ENCODE measurements at places on chromosomes 12 and 14.

GRCh38 chr12:62931477-62931876 is 3.5 kb downstream of the PPM1H start:
- no peak for DNase-seq
- peak overlapping the region; percentile 22 for H3K4me3 ChIP-seq
- peaks cover 6% of the 10 kb centered on the region for H3K36me3 ChIP-seq
- H3K27me3 ChIP-seq = peaks cover 2% of the 10 kb centered on the region
- H3K4me1 ChIP-seq = peaks cover 37% of the 10 kb centered on the region

DNA sequence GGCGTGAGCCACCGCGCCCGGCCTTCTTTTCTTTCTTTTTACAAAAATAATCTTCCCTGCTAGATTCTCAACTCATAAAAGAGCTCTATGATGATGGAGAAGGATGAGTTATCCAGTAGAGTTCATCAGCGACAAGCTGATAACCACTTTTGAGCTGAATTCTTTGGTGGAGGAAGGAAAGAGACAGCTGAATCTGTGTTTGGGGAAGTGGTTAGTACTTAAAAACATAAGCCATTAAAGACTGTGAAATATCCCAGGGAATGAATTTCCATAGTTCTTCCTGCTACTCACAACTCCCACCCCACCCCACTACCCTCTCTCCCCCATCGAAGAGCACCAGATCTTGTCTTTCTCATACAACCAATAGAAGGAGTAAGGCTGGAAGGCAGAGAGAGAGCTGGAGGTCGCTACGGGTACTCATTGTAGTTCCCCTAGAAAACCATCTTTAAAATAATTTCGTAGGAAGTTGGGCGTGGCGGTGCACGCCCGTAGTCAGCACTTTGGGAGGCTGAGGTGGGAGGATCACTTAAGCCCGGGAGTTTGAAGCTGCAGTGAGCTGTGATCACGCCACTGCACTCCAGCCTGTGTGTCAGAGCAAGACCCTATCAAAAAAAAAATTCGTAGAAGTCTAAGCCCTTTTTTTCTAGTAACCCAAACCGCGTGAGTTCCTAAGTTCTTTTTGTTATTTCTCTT is 647 bp upstream of the ESPL1 start:
- peaks cover 8% of the 10 kb centered on the region for H3K36me3 ChIP-seq
- peaks cover 41% of the 10 kb centered on the region for H3K4me1 ChIP-seq
- H3K27me3 ChIP-seq = peaks cover 2% of the 10 kb centered on the region
- DNase-seq = no peak

GRCh38 chr12:2937500-2937899 is 21.7 kb upstream of the TEAD4 start:
- no peak overlapping the region for H3K4me3 ChIP-seq
- H3K27ac ChIP-seq = no peak overlapping the region
- peaks cover 2% of the 10 kb centered on the region for H3K27me3 ChIP-seq
- DNase-seq = no peak

DNA sequence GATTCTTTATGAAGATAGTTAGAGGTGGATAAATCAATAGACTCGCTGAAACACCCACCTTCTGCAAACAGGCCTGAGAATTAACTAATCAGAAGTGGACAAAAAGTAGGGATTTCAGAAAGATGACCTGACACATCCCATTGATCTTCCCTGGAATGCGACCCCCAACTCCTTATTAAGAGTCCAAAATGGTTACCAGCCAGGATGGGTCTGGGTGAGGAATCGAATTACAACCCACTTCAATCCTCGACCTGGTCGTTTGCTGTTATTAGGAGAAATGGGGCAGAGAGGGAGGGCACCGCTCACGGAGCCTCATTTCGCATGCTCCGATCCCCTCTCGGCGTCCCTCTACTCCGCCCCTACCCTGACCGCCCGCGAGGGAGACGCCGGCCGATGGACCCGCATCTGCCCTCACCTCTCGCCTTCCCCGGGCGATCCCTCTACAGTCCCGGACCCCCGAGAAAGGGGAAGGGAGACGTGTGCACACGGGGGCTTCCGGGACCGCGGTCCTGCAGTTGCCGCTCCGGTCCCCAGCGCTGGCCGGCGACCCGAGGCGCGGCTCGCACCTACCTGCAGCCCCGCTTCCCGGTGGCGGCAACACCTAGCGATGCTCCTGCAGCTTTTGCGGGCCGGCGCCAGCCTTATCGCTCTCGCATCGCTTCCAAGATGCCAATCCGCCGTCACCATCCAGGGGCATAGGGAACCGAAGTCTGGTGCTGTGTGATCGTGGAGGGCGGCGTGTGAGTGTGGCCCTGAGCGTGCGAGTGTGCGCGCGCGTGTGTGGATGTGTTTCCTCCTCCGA is 69.3 kb upstream of the USP15 start:
- peaks cover 5% of the 10 kb centered on the region for H3K36me3 ChIP-seq
- peaks cover 22% of the 10 kb centered on the region for H3K4me1 ChIP-seq
- no peak for DNase-seq
- H3K27ac ChIP-seq = no peak overlapping the region
- H3K27me3 ChIP-seq = peaks cover 34% of the 10 kb centered on the region

DNA sequence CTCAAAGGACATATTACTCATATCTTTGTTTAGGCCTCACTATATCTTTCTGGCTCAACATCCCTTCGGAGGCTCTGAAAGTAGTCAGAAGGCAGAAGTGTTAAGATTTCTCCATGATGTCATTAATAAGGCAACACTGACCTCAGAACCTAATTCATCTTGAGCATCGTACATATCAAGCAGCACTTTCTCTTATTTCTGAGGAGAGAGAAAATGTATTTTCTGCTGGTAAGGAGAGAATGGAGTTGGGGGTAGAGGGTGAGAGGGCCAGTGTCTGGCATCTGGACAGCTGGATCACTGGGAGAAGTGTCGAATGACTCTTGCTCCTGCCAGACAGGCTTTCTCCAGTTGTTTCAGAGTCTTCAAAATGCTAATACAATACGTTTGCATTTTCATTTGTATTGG is 213.2 kb upstream of the PRICKLE1 start:
- no peaks in the 10 kb centered on the region for H3K36me3 ChIP-seq
- H3K27ac ChIP-seq = no peak overlapping the region
- DNase-seq = no peak
- no peak overlapping the region for H3K4me3 ChIP-seq

DNA sequence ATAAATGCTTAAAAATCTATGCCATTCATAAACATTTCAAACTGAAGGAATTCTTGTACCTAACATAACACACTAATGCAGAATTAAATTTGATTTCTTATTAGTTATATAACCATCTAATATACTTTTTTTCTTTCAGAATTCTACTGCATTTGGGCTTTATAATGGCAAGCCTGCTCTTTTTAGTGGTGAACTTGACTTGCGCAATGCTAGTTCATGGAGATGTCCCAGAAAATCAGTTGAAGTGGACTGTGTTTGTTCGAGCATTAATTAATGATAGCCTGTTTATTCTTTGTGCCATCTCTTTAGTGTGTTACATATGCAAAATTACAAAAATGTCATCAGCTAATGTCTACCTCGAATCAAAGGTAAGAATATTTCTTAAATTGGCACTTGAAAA is 47.3 kb downstream of the GPR137C start:
- no peaks in the 10 kb centered on the region for H3K27me3 ChIP-seq
- DNase-seq = no peak
- no peak overlapping the region for H3K4me3 ChIP-seq
- H3K36me3 ChIP-seq = peaks cover 7% of the 10 kb centered on the region

GRCh38 chr14:65263177-65263788 is 149.2 kb upstream of the FUT8 start:
- peak; percentile 7 for DNase-seq
- no peak overlapping the region for H3K4me3 ChIP-seq
- peaks cover 6% of the 10 kb centered on the region for H3K27me3 ChIP-seq
- H3K4me1 ChIP-seq = peaks cover 46% of the 10 kb centered on the region
- peaks cover 28% of the 10 kb centered on the region for H3K36me3 ChIP-seq

GRCh38 chr12:59040656-59041055 is 120.4 kb upstream of the LRIG3 start:
- peaks cover 53% of the 10 kb centered on the region for H3K4me1 ChIP-seq
- H3K27ac ChIP-seq = peak overlapping the region; percentile 91
- DNase-seq = peak; percentile 68
- no peaks in the 10 kb centered on the region for H3K27me3 ChIP-seq

- H3K4me1 ChIP-seq = peaks cover 37% of the 10 kb centered on the region
- H3K27ac ChIP-seq = peak overlapping the region; percentile 17
- H3K36me3 ChIP-seq = peaks cover 10% of the 10 kb centered on the region
- DNase-seq = no peak
These were observed 55.1 kb downstream of the ANO6 start for GRCh38 chr12:45270951-45271350.

GRCh38 chr14:101499080-101499479 is 62.2 kb upstream of the DIO3 start:
- H3K36me3 ChIP-seq = no peaks in the 10 kb centered on the region
- H3K27ac ChIP-seq = no peak overlapping the region
- peaks cover 27% of the 10 kb centered on the region for H3K27me3 ChIP-seq
- no peak for DNase-seq

GRCh38 chr12:95997911-95998510 is 1.9 kb upstream of the HAL start:
- H3K36me3 ChIP-seq = no peaks in the 10 kb centered on the region
- no peak overlapping the region for H3K4me3 ChIP-seq
- no peak overlapping the region for H3K27ac ChIP-seq
- peaks cover 4% of the 10 kb centered on the region for H3K27me3 ChIP-seq
- H3K4me1 ChIP-seq = peaks cover 14% of the 10 kb centered on the region

DNA sequence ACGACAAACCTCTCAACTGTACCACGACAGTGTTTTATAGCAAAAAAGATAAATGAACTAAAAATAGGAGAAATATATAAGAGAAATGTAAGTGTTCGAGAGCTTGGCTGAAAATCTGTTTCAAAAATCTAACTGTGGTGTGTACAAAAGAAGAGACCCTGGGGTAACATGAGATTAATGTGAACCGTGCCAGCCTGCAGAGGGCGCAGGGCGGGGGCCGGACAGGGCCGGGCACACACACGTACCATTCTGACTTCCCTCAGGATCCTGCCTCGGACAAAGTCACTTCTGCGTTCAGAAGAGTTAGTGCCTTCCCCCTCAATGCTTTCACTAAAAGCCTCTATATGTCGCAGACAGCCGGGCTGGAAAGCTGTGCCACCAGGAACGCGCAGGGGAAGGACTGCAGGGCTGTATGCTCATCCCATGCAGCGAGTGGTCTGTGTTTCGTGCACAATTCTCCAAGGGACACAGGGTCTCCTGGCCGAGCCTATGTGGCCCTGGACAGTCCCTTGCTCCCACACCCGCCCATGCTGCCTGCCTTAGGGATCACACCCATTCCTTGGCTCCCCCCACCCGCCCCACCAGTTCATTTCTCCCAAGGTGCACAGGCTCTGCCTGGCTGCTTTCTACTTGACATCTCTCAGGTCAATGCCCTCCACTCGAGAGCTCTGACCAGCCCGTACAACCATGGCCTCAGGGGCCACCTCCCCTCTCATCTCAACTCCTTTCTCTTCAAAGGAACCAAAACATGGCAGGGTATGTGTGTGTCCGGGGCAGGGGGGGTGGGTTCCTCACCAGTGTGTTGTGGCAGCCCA is 8.5 kb downstream of the CDCA4 start:
- H3K27me3 ChIP-seq = peaks cover 2% of the 10 kb centered on the region
- no peak overlapping the region for H3K4me3 ChIP-seq
- peaks cover 20% of the 10 kb centered on the region for H3K36me3 ChIP-seq
- no peak for DNase-seq

- peaks cover 9% of the 10 kb centered on the region for H3K36me3 ChIP-seq
- no peak overlapping the region for H3K27ac ChIP-seq
- peaks cover 1% of the 10 kb centered on the region for H3K27me3 ChIP-seq
- no peak for DNase-seq
- H3K4me1 ChIP-seq = no peaks in the 10 kb centered on the region
These were observed 120.1 kb upstream of the FZD10 start for GRCh38 chr12:130041983-130042812.

DNA sequence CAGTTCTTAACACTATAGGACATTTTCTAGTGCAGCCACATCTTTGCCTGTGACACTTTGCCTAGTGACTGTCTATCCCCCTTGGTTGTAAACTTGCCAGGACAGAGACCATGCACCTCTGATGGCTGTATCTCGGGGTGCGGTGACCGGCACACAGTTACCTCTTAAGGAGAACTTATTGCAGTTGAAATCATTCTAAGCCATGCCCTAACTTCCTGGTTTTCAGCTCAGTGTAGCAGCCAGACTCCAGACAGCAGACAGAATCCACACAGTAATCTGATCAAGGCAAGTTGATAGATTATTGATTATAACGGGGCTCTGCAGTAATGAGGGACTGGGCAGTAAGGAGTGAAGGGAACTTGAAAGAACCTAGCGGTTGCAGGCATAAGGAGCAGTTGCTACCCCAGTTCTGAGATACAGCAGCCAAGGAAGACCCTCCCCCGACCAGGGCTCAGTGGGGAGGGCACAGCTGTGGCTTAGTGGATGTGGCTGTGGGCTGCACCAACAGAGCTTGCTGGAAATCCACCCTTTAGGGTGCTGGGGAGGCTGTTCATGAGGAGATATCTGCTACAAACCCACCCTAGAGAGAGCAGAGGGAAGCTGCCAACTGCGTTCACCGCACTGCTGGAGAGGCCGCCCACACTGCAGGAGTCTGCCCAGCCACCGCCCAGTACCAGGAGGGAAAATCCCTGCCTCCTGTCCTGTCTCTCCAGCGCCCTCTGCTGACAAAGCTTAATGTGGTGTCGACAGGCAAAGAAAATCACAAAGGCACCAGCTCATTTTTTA is 58.2 kb upstream of the BEGAIN start:
- no peaks in the 10 kb centered on the region for H3K36me3 ChIP-seq
- peaks cover 23% of the 10 kb centered on the region for H3K4me1 ChIP-seq
- H3K27ac ChIP-seq = no peak overlapping the region

GRCh38 chr12:108121320-108121719 is 7.8 kb upstream of the WSCD2 start:
- no peak overlapping the region for H3K27ac ChIP-seq
- DNase-seq = no peak
- no peaks in the 10 kb centered on the region for H3K4me1 ChIP-seq
- peaks cover 4% of the 10 kb centered on the region for H3K27me3 ChIP-seq
- no peak overlapping the region for H3K4me3 ChIP-seq
- H3K36me3 ChIP-seq = no peaks in the 10 kb centered on the region

DNA sequence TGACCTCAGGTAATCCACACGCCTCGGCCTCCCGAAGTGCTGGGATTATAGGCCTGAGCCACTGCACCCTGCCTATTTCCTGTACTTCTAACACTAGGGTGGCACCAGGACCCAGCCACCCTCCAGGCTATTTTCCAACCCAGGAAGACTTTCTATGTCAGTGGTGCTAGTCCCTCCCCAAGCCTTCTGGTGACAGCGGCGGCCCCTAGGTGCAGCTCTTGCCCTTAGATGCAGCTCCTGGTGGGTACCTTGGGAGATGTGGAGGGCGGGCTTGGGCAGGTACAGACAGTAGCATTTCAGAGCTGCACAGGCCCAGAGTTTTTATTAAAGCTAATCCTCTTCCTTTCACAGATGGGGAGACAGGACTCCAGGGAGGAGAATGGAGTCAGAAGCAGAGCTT is 62.8 kb downstream of the SRRM4 start:
- DNase-seq = no peak
- no peaks in the 10 kb centered on the region for H3K4me1 ChIP-seq
- no peak overlapping the region for H3K4me3 ChIP-seq
- H3K27me3 ChIP-seq = no peaks in the 10 kb centered on the region
- no peaks in the 10 kb centered on the region for H3K36me3 ChIP-seq

Data from HFFc6 (cell line).